Regular cardiac myocyte (primary cell): ENCODE measurements at places on chromosomes 12 and 14. TPM values are rescaled to one million over a fixed set of nuclear protein-coding genes. Genes with fewer than 3 reads are reported as not detected.

TPPP2 gene
- not detected in 2 replicates for total RNA-seq

YY1 gene
- total RNA-seq, result 37.8 and 39.7 TPM in 2 replicates

SLC39A5 gene
- 0.85 TPM in 1 of 2 replicates, not detected in the other for total RNA-seq

ISM2 gene
- 0.19 and 3.1 TPM in 2 replicates for total RNA-seq

ACOT6 gene
- total RNA-seq, result 0.28 TPM in 1 of 2 replicates, not detected in the other

ACRBP gene
- total RNA-seq, result under 0.01 TPM in 1 of 2 replicates, not detected in the other

ZDHHC22 gene
- total RNA-seq, result not detected in 2 replicates

KRT2 gene
- not detected in 2 replicates for total RNA-seq

SLC4A8 gene
- total RNA-seq, result 0.56 and 1.3 TPM in 2 replicates

PLEKHD1 gene
- total RNA-seq, result under 0.01 TPM in 1 of 2 replicates, not detected in the other

NOVA1 gene
- total RNA-seq, result 0.77 and 2.5 TPM in 2 replicates

PLEKHG7 gene
- total RNA-seq, result not detected in 2 replicates

GALNT9 gene
- 0.19 and 0.28 TPM in 2 replicates for total RNA-seq

RFX4 gene
- not detected in 2 replicates for total RNA-seq

GDF3 gene
- total RNA-seq, result not detected in 2 replicates

NEMF gene
- 53.7 and 79.8 TPM in 2 replicates for total RNA-seq

SERPINA12 gene
- not detected in 2 replicates for total RNA-seq

PDE3A gene
- 23.1 and 31.8 TPM in 2 replicates for total RNA-seq

LRTM2 gene
- not detected in 2 replicates for total RNA-seq

TBPL2 gene
- total RNA-seq, result not detected in 2 replicates

SOCS2 gene
- 10.2 and 31.3 TPM in 2 replicates for total RNA-seq

KLRC1 gene
- not detected in 2 replicates for total RNA-seq

HHIPL1 gene
- total RNA-seq, result 5.0 and 9.3 TPM in 2 replicates

PRICKLE1 gene
- 3.1 and 4.6 TPM in 2 replicates for total RNA-seq
